Osteoblast (primary cell): ENCODE measurements at places on chromosomes 2 and 18. TPM values are rescaled to one million over a fixed set of nuclear protein-coding genes. Genes with fewer than 3 reads are reported as not detected.

Gene TRAK2
- total RNA-seq: 56.8 and 66.3 TPM in 2 replicates

Gene CLEC4F
- total RNA-seq: not detected in 2 replicates

Gene ING5
- 16.6 and 18.6 TPM in 2 replicates for total RNA-seq

DNA sequence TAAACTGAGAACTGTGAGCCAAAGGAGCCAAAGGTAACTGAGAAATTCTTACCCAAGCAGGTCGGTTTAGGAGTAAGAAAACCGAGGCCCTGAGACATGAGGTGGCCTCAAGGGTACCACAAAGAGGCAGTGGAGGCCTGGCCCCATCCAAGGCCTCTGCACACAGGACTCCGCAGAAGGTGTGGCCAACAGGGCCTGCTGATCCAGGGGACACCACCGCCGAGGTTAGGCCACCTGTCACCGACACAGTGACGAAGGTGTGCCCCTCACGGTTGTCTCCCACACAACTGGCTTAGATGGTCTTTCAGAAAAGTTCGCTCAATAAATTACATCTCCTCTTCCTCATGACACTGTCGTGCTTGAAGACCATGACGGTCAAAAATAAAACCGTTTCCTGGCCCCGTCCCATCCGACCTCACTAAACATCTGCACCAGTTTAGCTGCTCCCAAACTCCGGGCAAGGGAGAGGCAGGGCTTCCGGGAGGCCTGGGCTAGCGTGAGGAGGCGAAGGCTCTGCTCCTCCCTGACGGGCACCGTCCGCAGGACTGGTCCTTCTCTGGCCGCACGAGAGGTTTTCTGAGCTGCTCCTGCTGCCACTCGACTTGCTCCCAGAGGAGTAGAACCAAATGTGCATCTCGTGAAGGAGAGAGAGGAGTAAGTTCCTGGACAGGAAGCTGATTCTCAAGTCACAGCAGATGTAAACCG lies 442.0 kb downstream of the EIPR1 start:
- no peak for DNase-seq

- DNase-seq: no peak
Observed at GRCh38 chr18:44195394-44196140, 485.1 kb upstream of the SETBP1 start.

DNA sequence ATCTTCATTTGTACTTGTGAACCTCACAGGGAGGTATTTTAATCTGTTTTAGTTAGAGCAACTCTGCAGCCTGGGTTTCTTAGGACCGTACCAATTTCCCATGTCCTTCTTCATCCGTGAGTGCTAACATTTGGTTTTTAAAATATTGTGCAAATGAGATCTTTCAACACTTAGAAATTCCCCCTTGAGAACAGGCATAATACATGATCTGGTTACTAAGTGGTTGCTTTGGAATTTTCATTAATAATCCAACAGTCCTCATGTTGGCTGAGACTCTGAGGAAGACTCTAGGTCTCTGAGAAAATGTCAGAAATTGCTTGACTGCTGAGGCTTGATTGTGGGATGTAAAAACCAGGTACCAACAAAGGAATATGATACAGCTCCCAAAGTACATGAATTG lies 125.6 kb upstream of the CDCA7 start:
- no peak for DNase-seq

DNA sequence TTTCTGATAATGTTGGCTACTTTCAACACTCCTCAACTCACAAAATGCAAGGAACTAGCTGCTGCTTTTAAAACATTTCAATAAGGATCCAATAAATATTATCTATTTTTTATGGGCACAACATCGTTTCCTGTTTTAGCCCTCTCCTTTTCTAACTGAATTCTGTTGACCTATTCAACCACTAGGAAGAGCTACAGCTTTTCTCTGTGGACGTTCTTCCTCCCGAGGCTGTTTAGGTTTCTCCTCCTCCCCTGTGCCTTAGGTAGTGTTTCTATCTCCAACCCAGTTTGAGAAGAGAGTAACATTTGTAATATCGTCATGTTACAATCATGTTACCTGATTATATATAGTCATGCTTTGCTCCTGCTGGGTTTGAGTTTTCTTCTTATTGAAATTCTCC lies 91.3 kb upstream of the ITGB6 start:
- DNase-seq: no peak

GRCh38 chr2:71000780-71001591 lies 6.3 kb upstream of the TEX261 start:
- DNase-seq: peak; percentile 90
